CD4-positive, alpha-beta T cell treated with Interleukin-4 for 1 hour (primary cell): ENCODE measurements at places on chromosomes 3 and 15.
A peak's percentile ranks its signal among the peaks of the same experiment; 100 is the strongest.

DNA sequence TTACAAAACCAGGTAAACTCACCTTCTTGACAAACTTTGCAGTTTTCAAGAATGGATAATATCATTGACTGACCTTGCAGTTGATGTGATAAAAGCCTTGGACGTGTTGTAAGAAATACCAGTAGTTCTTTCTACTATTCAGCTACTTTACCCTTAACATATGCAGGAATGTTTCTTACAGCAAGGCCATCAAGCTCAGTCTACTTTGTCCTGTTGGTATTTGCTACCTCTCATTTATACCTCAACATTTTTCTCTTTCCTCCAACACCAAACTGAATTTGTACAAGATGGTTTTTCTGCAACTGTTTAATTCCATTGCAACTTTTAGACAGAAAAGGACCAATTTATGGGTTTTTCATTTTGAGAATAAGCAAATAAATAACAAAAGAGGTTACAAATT is 147.4 kb upstream of the BCHE start:
- no peak for DNase-seq

DNA sequence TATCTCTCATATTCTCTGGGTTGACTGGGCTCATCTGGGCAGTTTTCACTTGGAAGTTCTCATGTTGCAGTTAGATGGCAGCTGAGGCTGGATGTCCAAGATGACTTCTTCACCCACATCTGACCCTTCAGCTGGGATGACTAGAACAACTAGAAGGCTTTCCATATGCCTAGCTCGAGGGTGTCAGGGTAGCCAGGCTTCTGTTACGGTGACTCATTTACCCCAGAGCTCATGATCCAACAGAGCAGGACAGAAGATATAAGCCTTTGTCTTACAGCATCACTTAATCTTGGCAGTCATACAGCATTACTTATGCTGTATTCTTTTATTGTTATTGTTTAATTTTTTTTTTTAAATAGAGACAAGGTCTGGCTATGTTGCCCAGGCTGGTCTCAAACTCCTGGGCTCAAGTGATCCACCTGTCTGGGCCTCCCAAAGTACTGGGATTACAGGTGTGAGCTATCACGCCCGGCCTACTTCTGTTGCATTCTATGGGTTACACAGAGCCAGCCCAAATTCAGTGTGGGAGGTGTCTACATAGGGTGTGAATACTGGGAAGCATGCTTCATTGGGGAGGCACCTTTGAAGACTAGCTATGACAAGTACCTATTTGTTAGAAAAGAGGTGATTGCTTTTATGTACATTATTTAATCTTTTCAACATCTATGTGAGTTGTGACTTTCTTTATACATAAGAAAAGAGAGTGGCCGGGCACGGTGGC is 10.7 kb downstream of the HMCES start:
- no peak for DNase-seq

- no peak for DNase-seq
Observed at GRCh38 chr3:141089339-141090152, 38.4 kb downstream of the SPSB4 start.

- no peak for DNase-seq
Observed at GRCh38 chr3:117853923-117854668, 1144.5 kb downstream of the TUSC7 start.

- no peak for DNase-seq
Observed at GRCh38 chr3:131630097-131630496, 127.3 kb upstream of the MRPL3 start.

GRCh38 chr15:23503980-23504379 is 56.9 kb upstream of the GOLGA6L2 start:
- no peak for DNase-seq

GRCh38 chr3:134654031-134654430 is 3.2 kb upstream of the KY start:
- no peak for DNase-seq

- DNase-seq = peak; percentile 65
Observed at GRCh38 chr3:186821429-186822387, 15.4 kb upstream of the RFC4 start.

DNA sequence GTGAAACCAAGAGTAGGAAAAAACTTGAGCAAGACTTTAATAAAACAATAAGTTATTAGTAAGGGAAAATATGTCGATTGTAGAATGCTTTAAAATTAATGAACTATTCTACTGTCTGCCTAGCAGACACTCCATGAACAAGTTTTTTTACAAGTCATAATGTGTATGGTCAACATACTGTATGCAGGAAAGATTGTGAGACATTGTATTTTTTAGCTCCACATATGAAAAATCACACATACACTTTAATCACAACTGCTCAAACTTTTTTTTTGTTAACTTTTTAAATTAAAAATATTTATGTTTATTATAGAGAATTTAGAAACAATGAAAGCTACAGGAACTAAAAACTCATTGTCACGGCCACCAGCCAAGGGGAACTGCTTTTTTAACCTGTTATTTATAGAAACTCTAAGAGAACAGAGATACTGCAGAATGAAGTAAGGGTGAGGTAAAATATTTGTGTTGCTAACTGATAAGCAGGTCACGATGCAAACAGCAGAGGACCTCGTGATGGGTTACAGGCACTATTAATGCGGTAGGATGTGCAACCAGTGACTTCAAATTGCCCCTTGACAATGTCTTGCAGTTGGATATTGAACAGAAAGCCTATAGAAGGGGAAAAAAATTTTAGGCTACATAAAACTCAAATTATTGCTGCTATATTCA is 53.0 kb downstream of the THSD4 start:
- no peak for DNase-seq

DNA sequence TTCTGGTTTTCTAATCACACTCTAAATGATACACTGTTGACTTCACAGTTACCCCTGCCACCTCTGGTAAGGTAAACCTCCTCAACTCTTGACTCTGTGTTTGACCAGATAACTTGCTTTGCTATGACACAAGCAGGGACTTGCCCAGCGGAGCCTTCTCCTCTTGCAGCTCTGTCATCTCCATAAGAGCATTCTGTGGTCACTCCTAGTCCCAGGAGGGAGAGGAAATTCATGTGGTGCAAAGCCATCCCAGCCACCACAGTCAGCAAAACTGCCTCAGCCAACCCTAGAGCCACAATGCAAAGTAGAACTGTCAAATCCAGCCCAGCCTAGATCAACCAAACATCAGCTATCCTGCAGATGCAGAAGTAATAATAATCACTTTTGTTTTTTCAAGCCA is 144.7 kb upstream of the GADL1 start:
- DNase-seq = no peak

- no peak for DNase-seq
Observed at GRCh38 chr3:26559227-26559626, 63.3 kb upstream of the LRRC3B start.

GRCh38 chr15:81288616-81289015 is 35.3 kb downstream of the STARD5 start:
- DNase-seq = no peak

DNA sequence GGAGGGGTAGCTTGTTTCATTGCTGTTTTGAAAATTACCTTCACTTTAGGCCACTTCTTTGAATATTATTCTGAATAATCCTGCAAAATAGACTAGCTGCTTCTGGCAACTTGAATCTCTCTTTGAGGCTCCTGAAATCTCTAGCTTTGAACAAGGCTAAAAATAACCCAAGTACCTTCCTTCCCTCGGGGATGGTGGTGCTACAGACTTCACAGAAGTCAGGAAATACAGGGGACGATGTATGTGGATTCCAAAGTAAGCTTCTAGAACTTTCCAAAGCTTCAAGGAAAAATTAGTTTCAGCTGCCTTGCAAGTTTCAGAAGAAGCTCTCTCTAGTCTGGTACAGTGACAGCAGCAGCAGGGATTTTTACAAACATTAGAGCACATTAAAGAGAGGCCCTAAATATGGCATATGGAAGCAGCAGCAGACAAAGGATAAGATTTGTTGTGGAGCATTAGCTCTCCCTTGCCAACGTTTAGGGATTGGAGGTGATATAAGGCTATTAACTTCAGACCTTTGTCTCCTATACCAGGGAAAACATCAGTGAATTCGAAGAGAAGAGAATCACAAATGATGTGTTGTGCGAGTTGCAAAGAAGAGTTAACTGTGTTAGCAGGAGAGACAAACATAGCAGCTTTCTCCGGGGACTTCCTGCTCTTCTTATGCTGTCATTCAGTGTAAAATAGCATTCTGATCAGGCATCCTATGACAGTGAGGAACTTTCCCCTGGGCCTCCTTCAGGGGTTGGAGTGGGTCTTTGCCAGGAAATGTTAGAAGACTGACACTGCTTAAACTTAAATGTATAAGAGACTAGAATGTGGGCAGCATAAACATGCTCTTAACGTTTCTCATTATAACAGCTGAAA is 783.0 kb upstream of the ARPP21 start:
- no peak for DNase-seq

DNA sequence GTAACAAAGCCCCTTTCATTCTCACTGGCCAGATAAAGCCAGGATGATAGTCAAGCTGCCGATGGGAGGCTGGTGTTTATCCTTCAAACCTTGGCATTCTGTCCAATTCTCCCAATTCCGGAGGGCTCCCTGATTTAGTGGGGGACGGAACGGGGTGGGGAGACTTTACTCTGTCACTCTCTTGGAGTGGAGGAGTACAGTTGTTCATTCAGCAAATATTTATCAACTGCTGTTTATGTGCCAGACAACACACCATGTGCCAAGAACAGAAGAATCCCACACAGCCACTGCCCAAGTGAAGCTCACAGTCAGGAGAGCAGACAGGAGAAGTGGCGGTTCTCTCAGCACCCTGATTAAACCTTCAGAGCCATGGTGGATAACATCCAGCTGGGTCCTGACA is 63.3 kb downstream of the WNT5A start:
- DNase-seq = no peak

- DNase-seq = peak; percentile 65
Observed at GRCh38 chr15:85504749-85505676, 124.6 kb downstream of the AKAP13 start.
